ENCODE measurements at places on chromosomes 4 and X.
A peak's percentile ranks its signal among the peaks of the same experiment; 100 is the strongest.

- DNase-seq, result peak; percentile 61
Measured at GRCh38 chr4:173025131-173025530, 143.5 kb upstream of the GALNT7 start.

- no peak for DNase-seq
Measured at GRCh38 chrX:24567169-24567568, 80.0 kb downstream of the PCYT1B start.

DNA sequence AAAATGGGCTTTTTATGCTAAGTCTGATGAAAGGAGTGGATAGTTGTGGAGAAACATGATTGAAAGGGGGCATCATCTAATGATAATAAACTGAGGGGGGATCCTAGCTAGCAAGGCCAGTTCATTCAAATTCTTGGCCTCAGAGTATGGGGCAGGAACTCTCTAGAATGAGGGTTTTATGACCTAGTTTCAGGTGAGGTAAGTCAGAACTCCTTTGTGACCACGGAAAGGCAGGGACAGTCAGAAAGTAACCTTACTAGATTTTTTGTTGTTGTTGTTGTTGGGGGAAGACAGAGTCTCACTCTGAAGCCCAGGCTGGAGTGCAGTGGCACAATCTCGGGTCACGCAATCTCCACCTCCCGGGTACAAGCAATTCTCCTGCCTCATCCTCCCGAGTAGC is 1.5 kb upstream of the PAQR3 start:
- no peak for DNase-seq

DNA sequence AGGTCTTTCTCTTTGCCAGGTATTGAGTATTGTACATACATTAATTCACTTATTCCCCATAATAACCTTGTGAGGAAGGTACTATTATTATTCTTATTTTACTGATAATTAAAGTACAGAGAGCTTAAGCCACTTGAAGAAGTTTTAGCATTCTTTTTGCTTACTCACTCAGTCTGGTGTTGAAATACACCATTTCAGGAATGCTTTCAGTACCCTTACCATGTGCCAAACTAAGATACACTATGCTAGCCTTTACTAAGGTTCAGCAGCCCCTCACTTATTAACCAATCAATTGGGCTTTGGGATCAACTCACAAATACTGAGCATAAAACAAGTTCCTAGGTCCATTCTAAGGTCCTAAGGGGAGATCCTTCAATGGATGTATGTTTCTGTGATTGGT is 179.0 kb upstream of the FGF13 start:
- no peak for DNase-seq

GRCh38 chr4:48047421-48047844 is 30.9 kb downstream of the NIPAL1 start:
- DNase-seq, result no peak

DNA sequence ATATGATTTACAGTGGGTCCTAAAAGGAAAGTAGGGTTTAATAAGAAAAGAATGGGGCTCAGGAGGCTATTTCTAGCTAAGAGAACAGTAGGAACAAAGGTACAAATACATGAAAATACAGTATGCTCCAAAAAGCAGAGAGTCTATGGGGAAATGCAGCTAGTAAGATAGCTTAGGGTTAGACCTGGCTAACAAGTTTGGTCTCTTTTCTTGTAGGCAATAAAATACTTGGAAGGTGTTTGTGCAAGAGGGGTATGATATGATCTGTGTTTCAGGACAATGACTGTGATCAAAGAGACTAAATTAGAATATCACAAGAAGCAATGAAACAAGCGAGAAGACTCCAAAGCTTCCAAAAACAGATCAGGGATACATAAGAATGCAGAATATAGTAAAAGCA is 33.5 kb upstream of the SH3KBP1 start:
- DNase-seq, result no peak
